Transverse colon (tissue), 4 donors: ENCODE measurements at places on chromosomes 5 and 9. TPM values are rescaled to one million over a fixed set of nuclear protein-coding genes. Genes with fewer than 3 reads are reported as not detected.

DNA sequence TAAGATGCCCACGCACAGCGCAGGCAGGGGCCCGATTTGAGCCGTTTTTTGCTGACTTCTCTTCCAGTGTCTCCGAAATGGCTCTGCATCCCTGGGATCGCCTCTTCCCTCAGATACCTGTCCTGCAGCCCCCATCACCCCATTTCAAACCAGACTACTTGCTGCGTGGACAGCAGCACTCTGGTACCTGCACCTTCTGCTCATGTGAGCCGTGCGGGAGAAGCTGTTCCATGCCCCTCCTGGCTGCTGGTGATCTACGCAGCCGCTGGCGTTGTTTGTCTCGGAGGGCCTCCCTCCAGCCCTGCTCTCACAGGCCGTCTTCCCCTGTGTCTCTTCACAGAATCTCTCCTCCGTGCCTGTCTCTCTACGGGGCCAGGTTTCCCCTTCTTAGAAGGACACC is 13.4 kb downstream of the CEP72 start:
- no peaks in the 10 kb centered on the region for H3K4me1 ChIP-seq
- H3K27me3 ChIP-seq = no peaks in the 10 kb centered on the region
- no peak overlapping the region for H3K4me3 ChIP-seq
- H3K27ac ChIP-seq = no peak overlapping the region
- no peaks in the 10 kb centered on the region for H3K36me3 ChIP-seq

DNA sequence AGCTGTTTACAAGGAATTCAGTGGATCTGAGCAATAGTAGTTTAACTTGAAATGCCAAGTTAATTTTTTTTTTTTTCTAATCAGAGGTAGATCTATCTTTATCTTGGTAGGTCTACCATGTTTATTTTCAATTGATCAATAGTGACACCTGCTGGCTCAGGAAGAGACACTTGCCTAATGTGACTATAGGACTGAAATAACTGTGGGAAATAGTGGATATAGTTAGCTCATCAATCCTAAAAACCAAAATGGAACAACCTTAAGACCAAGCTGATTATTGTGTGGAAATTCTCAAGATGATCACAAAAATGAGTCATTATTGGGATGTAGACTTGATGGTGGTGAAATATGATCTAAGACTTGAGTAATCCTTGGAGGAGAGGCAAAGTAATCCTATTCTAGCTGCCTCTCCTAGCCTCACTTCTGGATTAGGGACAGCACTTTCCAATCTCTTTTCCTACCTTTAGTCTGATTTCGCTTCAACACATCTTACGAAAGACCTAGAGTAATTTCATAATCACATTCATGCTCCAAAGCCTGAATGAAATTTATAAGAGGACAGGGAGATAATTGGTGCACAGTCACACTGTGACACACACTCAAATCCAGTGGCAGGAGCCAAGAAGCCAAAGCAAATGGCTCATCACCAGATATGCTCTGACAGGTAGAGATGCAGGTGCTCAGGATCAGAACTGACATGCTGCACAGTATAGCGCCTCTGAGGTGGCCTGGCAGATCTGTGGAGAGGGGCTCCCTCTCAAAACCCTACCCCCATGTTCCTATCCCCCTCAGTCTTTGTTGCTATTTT is 156.3 kb downstream of the HMHB1 start:
- no peak overlapping the region for H3K4me3 ChIP-seq
- DNase-seq = no peak
- H3K27ac ChIP-seq = no peak overlapping the region
- no peaks in the 10 kb centered on the region for H3K4me1 ChIP-seq
- H3K27me3 ChIP-seq = no peaks in the 10 kb centered on the region

GRCh38 chr9:127183814-127184582 is 61.6 kb upstream of the ANGPTL2 start:
- no peak overlapping the region for H3K4me3 ChIP-seq
- H3K36me3 ChIP-seq = no peaks in the 10 kb centered on the region
- peak; percentile 32 for DNase-seq
- no peaks in the 10 kb centered on the region for H3K27me3 ChIP-seq
- peak overlapping the region; percentile 85 for H3K27ac ChIP-seq
- peaks cover 40% of the 10 kb centered on the region for H3K4me1 ChIP-seq

DNA sequence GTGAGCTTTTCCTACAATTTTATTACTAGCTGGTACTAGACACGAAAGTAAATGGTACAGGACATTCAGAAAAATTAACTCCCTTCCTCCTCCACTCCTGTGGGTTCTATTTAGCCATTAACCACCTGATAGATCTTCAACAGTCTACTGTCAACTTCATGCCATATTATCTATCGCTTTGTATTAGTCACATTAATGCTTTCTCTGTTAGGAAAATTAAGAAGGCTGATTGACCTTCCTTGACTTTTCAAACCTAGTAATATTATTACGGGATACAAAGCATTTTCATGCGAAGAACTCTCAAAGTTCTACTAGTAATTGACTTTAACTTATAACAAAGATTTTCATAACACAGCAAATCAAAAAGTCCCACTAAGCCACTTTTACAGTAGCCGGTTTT is 1.2 kb downstream of the TEX10 start:
- no peak overlapping the region for H3K27ac ChIP-seq
- H3K27me3 ChIP-seq = no peaks in the 10 kb centered on the region
- no peak for DNase-seq

GRCh38 chr5:34833976-34834793 is 4.8 kb upstream of the TTC23L start:
- no peaks in the 10 kb centered on the region for H3K4me1 ChIP-seq
- DNase-seq = no peak
- H3K27ac ChIP-seq = no peak overlapping the region
- no peak overlapping the region for H3K4me3 ChIP-seq
- no peaks in the 10 kb centered on the region for H3K36me3 ChIP-seq

GRCh38 chr9:117715411-117715989 is 11.3 kb downstream of the TLR4 start:
- H3K4me1 ChIP-seq = peaks cover 5% of the 10 kb centered on the region
- H3K4me3 ChIP-seq = no peak overlapping the region
- H3K36me3 ChIP-seq = no peaks in the 10 kb centered on the region
- DNase-seq = no peak

- DNase-seq = no peak
- no peak overlapping the region for H3K27ac ChIP-seq
- no peaks in the 10 kb centered on the region for H3K36me3 ChIP-seq
- no peak overlapping the region for H3K4me3 ChIP-seq
- no peaks in the 10 kb centered on the region for H3K27me3 ChIP-seq
Measured at GRCh38 chr5:144484124-144484897, 313.6 kb downstream of the KCTD16 start.

Gene TSSK1B
- total RNA-seq = not detected

Gene NTRK2
- total RNA-seq = 6.4 TPM

DNA sequence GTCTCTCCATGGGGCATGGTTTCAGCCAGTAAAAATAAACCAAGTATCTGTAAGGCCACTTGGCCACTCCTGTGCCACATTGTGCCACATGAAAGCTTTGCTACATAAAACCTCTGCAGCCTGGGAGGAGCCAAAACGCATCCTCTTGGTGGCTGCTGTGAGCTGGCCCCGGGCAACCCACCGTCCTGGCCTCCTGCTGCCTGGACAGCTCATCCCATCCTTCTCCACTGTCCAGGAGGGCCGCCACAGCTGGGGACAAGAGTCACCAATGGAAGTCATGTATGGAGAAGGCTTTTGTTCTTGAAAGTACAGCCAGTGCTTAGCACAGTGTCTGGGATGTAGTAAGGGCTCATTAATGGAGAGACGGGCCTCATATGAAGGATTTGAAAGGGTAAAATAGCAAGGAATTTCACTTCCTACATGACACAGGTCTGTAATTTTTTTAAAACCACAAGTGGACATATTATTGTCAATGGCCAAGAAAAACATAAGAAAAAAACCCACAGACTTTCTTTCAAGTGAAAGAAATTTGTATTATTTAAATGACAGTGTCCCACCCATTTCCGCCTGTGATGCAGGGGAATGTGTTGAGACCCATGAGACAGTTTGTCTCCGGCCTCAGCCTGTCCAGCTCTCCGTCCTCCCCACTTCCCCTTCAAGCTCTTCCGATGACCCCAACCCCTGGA is 6.6 kb downstream of the PTGES start:
- H3K27ac ChIP-seq = no peak overlapping the region
- DNase-seq = no peak
- H3K36me3 ChIP-seq = no peaks in the 10 kb centered on the region
- no peaks in the 10 kb centered on the region for H3K27me3 ChIP-seq

GRCh38 chr5:143614831-143615230 is 197.1 kb upstream of the HMHB1 start:
- no peak for DNase-seq
- H3K4me3 ChIP-seq = no peak overlapping the region
- no peak overlapping the region for H3K27ac ChIP-seq

Gene N4BP3
- 0.80 TPM for total RNA-seq

DNA sequence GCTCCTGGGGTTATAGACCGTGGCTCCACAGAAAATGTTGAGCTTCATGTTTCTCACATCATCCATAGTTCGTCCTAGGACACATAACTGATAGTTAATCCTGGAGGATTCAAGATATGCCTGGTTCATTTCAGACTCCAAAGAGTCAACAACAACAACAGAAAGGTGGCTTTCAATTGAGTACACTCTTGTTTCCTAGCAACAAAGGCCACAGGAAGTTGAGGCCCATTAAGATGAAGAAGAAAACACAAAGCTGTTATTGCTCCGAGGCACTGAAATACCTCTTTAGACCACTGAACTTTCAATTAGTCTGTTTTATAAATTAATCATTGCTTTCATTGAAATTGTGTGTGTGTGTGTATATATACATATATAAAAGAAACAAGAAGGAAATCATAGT is 154.5 kb downstream of the YIPF5 start:
- no peaks in the 10 kb centered on the region for H3K4me1 ChIP-seq
- H3K27ac ChIP-seq = no peak overlapping the region
- no peaks in the 10 kb centered on the region for H3K36me3 ChIP-seq
- H3K4me3 ChIP-seq = no peak overlapping the region
- H3K27me3 ChIP-seq = no peaks in the 10 kb centered on the region

DNA sequence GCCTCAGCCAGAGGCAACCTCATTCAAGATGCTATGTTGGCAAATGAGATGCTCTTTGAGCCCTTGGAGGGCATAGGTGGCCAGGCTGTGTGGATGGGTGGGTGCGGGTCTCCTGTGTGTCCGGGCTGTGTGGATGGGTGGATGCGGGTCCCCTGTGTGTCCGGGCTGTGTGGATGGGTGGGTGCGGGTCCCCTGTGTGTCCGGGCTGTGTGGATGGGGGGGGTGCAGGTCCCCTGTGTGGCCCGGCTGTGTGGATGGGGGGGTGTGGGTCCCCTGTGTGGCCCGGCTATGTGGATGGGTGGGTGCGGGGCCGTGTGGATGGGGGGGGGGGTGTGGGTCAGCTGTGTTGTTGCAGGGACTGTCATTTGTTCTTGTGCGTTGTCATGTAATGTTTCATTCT is 136.6 kb upstream of the COL5A1 start:
- no peaks in the 10 kb centered on the region for H3K4me1 ChIP-seq
- no peak overlapping the region for H3K27ac ChIP-seq
- no peak overlapping the region for H3K4me3 ChIP-seq
- H3K27me3 ChIP-seq = peaks cover 27% of the 10 kb centered on the region

DNA sequence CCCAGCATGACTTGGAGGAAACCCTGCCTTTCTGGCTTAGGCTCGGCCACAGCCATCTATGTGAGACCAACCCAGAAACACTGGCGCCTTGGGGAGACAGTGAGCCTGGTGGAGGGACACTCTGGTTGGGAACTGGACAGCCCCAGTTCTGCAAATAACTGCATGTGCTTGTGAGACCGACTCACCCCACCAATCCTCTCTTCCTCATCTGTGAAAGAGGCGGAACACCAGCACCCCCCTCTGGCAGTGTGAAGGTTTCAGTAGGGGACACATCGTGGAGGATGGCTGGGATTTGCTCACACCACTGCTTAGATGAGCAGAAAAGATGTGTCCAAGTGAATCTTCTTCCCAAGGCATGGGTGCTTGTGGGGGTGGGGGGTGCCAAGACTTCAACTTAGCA is 43.4 kb upstream of the N4BP3 start:
- no peak overlapping the region for H3K4me3 ChIP-seq
- no peaks in the 10 kb centered on the region for H3K4me1 ChIP-seq
- peaks cover 14% of the 10 kb centered on the region for H3K27me3 ChIP-seq

Gene IFNK
- total RNA-seq = not detected

Gene SLC25A51
- total RNA-seq = 15.7 TPM

DNA sequence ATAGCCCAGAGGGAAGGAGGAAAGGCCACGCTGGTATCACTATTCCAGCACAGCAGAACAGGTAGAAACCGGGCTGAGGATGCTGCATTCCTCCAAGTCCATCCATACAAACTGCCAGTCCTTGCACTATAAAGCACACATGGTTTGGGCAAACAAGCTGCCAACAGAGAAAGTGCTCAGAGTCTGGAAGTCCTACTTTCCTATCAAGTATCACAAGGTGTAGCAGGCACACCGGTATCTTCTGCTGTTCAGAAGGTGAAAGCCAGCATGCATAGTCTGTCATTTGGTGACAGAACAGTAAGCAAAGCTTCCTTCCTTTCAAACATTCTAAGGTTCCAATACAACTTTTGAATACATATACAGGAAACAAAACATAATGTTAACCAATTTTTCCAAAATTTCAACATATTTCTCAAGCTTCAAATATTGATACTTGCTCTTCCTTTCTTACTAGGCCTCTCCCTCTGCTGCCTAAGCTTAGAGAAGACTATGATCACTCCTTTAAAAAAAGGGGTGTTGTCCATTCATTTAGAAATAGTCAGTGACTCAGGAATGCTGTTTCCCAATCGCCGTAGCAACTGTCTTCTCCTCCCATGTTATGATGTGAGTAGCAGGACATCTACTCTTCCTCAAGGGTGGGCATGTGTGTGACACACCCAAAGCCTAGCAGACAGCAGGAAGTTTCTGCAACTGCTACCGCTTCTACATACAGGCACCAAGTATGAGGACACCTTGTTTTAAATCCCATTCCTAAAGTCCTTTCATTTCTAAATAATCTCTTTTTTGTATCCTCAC is 14.7 kb downstream of the DIAPH1 start:
- no peaks in the 10 kb centered on the region for H3K27me3 ChIP-seq
- H3K27ac ChIP-seq = peak overlapping the region; percentile 65
- peaks cover 9% of the 10 kb centered on the region for H3K4me1 ChIP-seq
- no peaks in the 10 kb centered on the region for H3K36me3 ChIP-seq
- DNase-seq = peak; percentile 60
- no peak overlapping the region for H3K4me3 ChIP-seq

DNA sequence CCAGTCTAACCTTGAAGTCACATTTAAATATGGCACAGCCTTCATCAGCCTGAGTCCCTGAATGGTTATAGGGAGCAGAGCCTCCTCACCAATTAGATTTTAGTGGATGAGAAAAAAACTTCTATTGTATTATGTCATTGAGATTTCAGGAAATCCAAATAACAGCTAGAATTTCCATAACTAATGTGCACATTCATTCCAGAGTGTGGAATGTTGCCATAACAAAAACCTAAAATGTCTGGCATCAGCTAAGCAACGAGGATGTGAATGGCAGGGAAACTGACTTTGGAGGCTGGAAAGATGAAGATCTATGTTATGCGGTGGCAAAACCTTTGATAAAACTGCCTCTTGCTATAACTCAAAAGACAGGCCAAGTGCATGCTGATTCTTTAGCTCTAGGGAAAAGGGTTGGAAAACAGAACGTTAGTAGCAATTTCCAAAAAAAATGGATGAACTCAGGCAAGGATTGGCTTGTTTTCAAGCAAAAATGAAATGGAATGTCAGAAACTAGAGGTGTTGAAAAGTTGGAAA is 91.3 kb upstream of the NFIB start:
- H3K27ac ChIP-seq = no peak overlapping the region
- H3K4me3 ChIP-seq = no peak overlapping the region
- H3K27me3 ChIP-seq = no peaks in the 10 kb centered on the region
- H3K4me1 ChIP-seq = no peaks in the 10 kb centered on the region
